ENCODE measurements at places on chromosomes 11 and 22. TPM values are rescaled to one million over a fixed set of nuclear protein-coding genes. Genes with fewer than 3 reads are reported as not detected.

FOLH1 gene
- total RNA-seq, result not detected

CDKN1C gene
- total RNA-seq, result 268 TPM

CRYBB3 gene
- total RNA-seq, result 1.0 TPM

- no peak overlapping the region for H3K4me3 ChIP-seq
- DNase-seq, result no peak
- peaks cover 5% of the 10 kb centered on the region for H3K36me3 ChIP-seq
- H3K27me3 ChIP-seq, result no peaks in the 10 kb centered on the region
- H3K4me1 ChIP-seq, result peaks cover 31% of the 10 kb centered on the region
- H3K27ac ChIP-seq, result peak overlapping the region; percentile 65
Observed at GRCh38 chr11:108218912-108219783, 3.3 kb downstream of the NPAT start.

DNA sequence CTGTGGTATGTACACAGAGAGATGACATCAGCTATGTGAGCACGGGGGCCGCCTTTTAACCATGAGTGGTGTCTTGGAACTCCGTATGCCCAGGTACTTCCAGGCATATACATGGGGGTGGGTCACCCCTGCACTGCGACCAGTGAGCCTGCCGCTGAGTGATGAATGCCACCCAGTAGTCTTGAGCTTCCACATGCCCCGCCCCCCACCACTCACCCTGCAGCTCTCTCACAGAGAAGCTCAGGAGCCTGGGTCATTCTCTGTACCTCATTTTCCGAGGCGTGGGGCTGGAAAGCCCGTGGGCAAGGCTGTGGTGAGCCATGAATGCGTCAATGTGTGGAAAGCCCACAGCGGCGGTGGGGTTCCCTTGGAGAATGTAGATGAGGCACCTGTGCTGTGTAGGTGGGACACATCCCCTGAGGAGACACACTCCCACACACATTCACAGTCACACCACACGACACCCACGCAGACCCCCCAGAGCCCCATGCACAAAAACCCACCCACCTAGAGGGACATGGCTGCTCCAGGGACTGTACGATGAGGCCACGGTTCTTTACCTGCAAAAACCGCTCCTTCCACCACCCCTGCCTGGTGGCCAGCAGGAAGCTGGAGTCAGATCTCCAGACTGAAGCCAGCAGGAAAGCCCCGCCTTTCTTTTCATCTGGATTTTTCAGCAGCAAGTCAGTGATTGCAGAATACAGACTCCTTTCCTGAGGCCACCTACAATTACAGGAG lies 67.6 kb downstream of the PIWIL3 start:
- H3K36me3 ChIP-seq, result no peaks in the 10 kb centered on the region
- no peak overlapping the region for H3K27ac ChIP-seq
- no peak overlapping the region for H3K4me3 ChIP-seq
- H3K27me3 ChIP-seq, result no peaks in the 10 kb centered on the region
- peaks cover 2% of the 10 kb centered on the region for H3K4me1 ChIP-seq

- no peaks in the 10 kb centered on the region for H3K27me3 ChIP-seq
- peaks cover 12% of the 10 kb centered on the region for H3K36me3 ChIP-seq
- peaks cover 3% of the 10 kb centered on the region for H3K4me1 ChIP-seq
- H3K27ac ChIP-seq, result no peak overlapping the region
- no peak overlapping the region for H3K4me3 ChIP-seq
Observed at GRCh38 chr22:35422936-35423335, 23.0 kb downstream of the MCM5 start.

DNA sequence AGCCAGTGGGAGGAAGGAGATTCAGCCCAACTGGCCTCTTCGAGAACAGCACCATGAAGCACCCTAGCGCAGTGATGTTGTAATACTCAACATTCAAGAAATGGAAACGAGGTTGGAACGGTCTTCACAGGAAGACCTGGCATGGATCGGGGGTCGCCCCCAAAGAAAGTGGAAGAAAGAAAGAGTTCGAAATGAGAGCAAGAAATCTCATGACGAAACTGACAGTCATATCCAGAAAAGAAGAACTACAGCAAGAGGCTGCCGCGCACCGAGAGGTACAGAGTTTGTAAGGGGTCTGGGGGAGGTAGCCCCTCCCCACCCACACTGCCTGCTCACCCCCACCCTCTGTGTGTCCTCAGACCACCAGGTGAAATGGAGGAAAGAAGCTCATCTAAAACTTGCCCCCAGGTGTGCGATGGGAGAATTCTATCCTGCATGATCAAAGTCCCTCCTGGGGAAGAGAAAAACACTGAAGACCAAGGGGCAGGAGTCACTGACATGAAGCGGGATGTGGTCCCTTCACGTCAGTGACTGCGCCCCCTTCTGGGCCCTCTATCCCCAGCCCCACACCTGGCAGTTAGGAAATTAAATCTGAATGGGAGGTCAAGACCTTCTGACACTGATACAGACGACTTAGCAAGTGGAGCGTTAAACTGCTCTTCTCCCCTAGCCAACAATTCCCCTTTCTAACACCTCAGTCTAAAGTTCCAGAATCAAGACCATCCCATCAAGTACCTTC lies 52.9 kb upstream of the SPATA19 start:
- no peak for DNase-seq
- H3K4me3 ChIP-seq, result no peak overlapping the region
- no peaks in the 10 kb centered on the region for H3K36me3 ChIP-seq
- H3K27me3 ChIP-seq, result peaks cover 12% of the 10 kb centered on the region
- no peak overlapping the region for H3K27ac ChIP-seq

DNA sequence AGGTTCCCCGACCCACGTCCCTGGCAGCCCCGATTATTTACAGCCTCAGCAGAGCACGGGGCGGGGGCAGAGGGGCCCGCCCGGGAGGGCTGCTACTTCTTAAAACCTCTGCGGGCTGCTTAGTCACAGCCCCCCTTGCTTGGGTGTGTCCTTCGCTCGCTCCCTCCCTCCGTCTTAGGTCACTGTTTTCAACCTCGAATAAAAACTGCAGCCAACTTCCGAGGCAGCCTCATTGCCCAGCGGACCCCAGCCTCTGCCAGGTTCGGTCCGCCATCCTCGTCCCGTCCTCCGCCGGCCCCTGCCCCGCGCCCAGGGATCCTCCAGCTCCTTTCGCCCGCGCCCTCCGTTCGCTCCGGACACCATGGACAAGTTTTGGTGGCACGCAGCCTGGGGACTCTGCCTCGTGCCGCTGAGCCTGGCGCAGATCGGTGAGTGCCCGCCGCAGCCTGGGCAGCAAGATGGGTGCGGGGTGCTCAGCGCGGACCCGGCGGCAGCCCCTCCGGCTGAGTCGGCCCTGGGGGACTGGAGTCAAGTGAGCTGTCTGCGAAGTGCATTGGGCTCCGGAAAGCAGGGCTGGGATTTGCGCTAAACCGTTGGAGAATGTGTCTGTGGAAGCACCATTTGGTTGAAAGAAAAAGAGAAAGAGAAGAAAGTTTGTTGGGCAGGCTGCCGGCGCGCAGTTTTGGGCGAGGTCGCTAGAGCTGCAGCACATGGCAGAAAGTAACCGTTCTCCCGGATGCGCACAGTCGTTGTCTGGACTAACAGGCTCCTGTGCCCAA lies at the start of gene CD44:
TSS of gene CD44 (plus strand) at position 229 of the 779 bp plus-strand sequence. CDS start at position 362, 133 bp downstream.
- no peaks in the 10 kb centered on the region for H3K36me3 ChIP-seq
- H3K4me1 ChIP-seq, result peaks cover 14% of the 10 kb centered on the region
- H3K4me3 ChIP-seq, result peak within 1 kb of the TSS; percentile 70

GRCh38 chr11:128720522-128720985 lies 26.7 kb downstream of the FLI1 start:
- H3K36me3 ChIP-seq, result no peaks in the 10 kb centered on the region
- peak overlapping the region; percentile 93 for H3K27ac ChIP-seq
- peaks cover 49% of the 10 kb centered on the region for H3K27me3 ChIP-seq
- DNase-seq, result peak; percentile 14
- H3K4me3 ChIP-seq, result no peak overlapping the region

GRCh38 chr11:32698579-32698978 lies 95.9 kb downstream of the CCDC73 start:
- H3K27ac ChIP-seq, result no peak overlapping the region
- DNase-seq, result no peak
- H3K4me1 ChIP-seq, result peaks cover 3% of the 10 kb centered on the region
- H3K27me3 ChIP-seq, result peaks cover 2% of the 10 kb centered on the region

- no peaks in the 10 kb centered on the region for H3K4me1 ChIP-seq
- H3K4me3 ChIP-seq, result no peak overlapping the region
- H3K27me3 ChIP-seq, result no peaks in the 10 kb centered on the region
- H3K36me3 ChIP-seq, result no peaks in the 10 kb centered on the region
- no peak for DNase-seq
- no peak overlapping the region for H3K27ac ChIP-seq
Observed at GRCh38 chr11:7436657-7437056, 48.6 kb upstream of the OLFML1 start.

- no peaks in the 10 kb centered on the region for H3K36me3 ChIP-seq
- H3K4me3 ChIP-seq, result no peak overlapping the region
- no peaks in the 10 kb centered on the region for H3K27me3 ChIP-seq
Observed at GRCh38 chr11:90840071-90840470, 617.2 kb upstream of the CHORDC1 start.

DNA sequence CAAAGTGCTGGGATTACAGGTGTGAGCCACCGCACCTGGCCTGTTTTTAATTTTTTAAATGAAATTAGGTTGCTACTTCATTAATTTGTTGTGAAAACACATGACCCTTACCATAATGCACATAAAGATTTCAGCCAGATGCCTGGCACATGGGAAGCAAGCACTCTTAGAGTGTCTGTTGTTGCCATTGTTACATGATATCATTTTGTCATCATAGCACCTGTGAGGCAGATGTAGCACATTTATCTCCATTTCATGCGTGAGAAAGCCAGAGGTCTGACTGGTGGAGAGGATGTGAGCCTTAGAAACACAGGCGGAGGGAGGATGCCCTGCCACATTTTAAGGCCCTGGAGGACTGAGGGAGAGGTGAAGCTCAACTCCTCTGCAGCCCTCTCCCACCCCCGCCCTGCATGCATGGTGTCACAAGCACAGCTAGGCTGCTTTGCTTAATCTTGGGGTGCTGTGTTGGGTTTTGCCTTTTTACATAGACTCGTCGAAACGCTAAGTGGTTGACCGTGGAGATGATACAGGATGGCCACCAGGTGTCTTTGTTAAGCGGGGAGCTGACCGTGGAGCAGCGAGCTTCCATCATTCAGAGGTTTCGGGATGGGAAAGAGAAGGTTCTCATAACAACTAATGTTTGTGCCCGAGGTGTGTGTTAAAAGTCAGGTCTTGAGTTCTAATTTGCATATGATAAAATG lies 14.0 kb downstream of the DDX25 start:
- no peak for DNase-seq
- no peak overlapping the region for H3K27ac ChIP-seq
- no peaks in the 10 kb centered on the region for H3K4me1 ChIP-seq
- H3K36me3 ChIP-seq, result no peaks in the 10 kb centered on the region

- DNase-seq, result no peak
- H3K27me3 ChIP-seq, result peaks cover 18% of the 10 kb centered on the region
- H3K27ac ChIP-seq, result no peak overlapping the region
Observed at GRCh38 chr22:45964926-45965527, 11.9 kb downstream of the WNT7B start.

GRCh38 chr22:25196326-25196725 lies 3.3 kb upstream of the CRYBB3 start:
- no peak overlapping the region for H3K27ac ChIP-seq
- no peaks in the 10 kb centered on the region for H3K4me1 ChIP-seq
- peaks cover 16% of the 10 kb centered on the region for H3K36me3 ChIP-seq
- H3K4me3 ChIP-seq, result no peak overlapping the region
- H3K27me3 ChIP-seq, result no peaks in the 10 kb centered on the region

DNA sequence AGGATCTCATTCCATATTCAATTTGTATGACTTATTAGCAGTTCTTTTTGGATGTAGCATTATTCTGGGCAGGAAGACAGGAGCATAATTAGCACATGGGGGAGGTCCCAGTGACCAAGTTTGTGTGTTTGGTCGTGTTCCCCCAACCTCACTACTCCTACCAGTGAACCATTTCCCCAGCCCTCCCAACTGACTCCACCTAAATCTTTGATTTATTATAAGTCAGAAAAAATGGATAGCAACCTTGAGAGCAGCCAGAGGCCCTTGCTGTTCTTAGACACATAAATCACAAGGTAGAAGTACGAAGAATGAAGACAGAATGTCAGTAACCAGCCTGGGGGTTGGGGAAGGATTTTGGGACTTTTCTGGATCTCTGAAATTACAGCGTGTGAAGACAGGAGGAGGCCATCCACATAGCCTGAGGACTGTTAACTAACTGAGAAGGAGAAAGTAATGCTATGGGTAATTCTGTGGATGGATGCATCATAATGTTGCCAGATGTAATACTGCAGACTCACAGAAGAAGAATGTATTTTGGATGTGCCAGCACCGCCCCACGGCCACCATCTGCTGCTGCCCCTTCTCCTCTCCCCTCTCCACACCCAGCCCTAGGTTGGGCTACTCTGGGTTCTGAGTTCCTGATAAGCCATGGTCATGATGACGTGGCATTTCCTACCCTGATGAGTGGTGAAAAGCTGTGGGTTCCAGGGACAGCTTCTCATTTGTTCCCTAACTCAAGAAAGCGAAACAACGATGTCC lies 124.3 kb upstream of the TTC12 start:
- H3K4me1 ChIP-seq, result peaks cover 18% of the 10 kb centered on the region
- H3K36me3 ChIP-seq, result no peaks in the 10 kb centered on the region
- peaks cover 13% of the 10 kb centered on the region for H3K27me3 ChIP-seq
- no peak overlapping the region for H3K4me3 ChIP-seq

DNA sequence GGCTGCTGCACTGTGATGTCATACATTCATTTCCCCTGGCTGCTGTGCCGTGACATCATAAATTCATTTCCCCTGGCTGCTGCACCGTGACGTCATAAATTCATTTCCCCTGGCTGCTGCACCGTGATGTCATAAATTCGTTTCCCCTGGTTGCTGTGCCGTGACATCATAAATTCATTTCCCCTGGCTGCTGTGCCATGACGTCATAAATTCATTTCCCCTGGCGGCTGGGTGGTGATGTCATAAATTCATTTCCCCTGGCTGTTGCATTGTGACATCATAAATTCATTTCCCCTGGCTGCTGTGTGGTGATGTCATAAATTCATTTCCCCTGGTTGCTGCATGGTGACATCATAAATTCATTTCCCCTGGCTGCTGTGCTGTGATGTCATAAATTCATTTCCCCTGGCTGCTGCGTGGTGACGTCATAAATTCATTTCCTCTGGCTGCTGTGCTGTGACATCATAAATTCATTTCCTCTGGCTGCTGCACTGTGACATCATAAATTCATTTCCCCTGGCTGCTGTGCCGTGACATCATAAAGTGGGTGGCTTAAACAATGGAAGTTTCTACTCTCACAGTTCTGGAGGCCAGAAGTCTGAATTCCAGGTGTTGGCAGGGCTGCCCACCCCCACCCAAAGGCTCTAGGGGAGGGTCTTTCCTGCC lies 301.1 kb downstream of the SHANK2 start:
- H3K36me3 ChIP-seq, result peaks cover 17% of the 10 kb centered on the region
- no peaks in the 10 kb centered on the region for H3K27me3 ChIP-seq
- H3K27ac ChIP-seq, result no peak overlapping the region
- DNase-seq, result no peak
